ENCODE measurements at places on chromosomes 7 and 10.

DNA sequence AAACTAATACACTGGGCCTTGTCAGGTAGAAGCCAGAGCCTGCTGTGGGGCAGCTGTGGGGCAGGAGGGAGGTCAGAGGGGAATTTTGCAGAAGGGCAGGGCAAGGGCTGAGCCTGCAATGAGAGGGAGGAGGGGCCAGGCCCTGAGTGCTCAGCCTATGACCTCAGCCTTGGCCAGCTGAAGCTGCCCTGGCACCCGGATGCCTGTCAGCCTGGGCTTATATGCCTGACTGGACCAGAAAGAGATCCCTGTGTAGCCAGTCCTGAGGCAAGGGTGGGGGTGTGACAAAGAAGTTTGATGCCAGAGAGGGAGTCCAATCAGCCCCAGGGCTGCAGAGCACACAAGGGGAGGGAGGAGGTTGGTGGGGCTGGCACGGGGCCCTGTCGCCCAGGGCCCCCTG is 22.3 kb upstream of the PRRT4 start:
- DNase-seq, result no peak

GRCh38 chr7:149202831-149203231 is 7.5 kb downstream of the ZNF282 start:
- DNase-seq, result no peak

- no peak for DNase-seq
Observed at GRCh38 chr10:75226095-75226494, 9.7 kb downstream of the COMTD1 start.

- DNase-seq, result no peak
Observed at GRCh38 chr10:58741673-58742072, 229.0 kb downstream of the BICC1 start.

- DNase-seq, result no peak
Observed at GRCh38 chr10:36531621-36532020, 593.8 kb upstream of the ANKRD30A start.

DNA sequence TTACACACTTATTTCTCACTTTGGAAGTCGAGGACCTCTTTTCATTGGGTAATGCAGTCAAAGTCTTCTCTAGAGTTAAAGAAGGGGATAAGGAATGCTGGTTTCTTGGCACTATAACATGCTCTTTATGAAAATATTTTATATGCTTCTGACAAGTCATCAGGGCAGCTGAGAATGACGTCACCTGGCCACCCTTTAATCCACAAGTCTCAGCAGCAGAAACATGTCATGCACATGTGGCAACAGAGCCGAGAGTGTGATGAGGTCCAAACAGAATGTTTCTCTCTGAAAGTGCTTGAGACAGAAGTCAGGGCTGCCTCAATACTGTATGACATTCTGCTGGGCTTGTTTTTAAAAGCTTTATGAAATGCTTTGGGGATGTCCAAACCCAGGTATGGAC is 63.5 kb upstream of the C10orf90 start:
- DNase-seq, result no peak

DNA sequence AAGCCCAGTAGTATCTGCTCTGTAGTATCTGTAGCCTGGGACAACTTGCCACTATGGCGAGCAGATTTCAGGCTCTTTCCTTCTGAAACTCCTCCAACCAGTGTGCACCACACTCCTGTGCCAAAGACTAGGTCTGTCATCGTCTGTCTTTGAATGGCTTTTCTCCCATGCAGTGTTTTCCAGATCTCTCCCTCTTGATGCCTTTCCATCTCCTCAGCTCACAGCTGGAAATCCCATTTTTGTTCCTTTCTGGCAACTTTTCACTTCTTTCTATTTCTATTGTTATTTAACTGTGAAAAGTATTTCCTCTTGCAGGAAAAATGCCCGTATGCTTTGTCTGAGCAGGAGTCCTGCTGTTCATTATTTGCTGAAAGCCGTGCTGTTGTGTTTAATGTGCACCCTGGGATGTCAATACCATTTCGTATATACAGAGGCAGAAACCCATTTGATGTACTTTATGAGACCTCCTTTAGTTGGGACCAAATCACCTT is 373.7 kb downstream of the PHTF2 start:
- no peak for DNase-seq

GRCh38 chr7:1238931-1239802 is 6.5 kb downstream of the UNCX start:
- DNase-seq, result no peak

- no peak for DNase-seq
Observed at GRCh38 chr10:119383174-119383856, 159.2 kb downstream of the RGS10 start.

GRCh38 chr7:90007001-90007654 is 147.1 kb upstream of the STEAP1 start:
- DNase-seq, result no peak

DNA sequence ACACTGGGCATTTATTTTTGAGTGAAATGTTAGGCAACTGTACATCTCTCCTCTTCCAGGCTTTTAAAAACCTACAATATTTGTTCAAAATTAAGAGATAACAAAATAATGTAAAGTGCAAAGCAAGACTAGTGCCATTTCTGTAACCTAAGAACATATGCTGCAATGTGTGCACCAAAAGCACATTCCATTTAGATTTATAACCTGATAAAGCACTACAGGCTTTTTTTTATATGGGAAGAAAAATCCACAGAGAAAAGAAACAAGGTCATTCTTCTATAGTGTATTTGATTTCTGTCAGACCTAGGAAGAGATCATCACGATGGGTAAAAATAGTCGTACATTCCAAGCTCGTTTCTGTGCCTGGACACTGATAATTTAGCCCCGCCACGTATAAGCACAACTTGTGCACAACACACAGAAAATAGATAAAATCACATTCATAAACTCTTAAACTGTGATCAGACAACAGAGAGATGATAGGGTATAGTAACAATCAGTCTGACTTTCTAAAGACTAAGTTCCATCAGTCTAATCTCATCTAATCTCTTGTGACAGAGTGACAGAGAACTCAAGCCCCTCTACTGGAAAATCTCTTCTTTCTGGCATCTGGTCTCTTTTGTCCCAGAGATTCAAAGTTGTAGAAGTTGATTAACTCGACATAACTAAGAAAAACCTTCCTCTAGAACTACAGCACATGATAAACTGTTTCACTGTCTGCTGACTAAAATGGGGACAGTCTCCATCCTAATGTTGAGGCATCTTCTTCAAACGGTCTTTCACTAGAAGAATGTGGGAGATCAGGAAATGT is 6.7 kb downstream of the LAMB1 start:
- no peak for DNase-seq

GRCh38 chr10:124206616-124207015 is 113.2 kb upstream of the CHST15 start:
- DNase-seq, result no peak

DNA sequence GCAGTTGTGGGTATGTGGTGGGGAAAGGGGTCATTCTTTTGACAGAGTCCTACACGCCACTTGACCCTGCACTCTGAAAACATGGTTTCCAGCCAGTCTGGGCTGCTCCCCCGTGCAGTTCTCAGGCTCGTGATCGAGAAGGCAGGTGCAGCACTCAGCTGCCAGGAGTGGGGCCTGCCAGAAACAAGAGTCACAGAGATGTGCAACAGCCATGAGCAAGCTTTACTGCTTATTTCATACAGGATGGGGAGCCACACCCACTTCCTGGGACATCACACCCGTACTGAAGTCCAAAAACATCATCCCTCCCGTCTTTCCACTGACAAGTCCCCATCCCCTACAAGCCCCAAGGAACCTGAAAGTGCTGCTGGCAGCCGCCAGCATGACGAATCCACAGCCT is 9.3 kb downstream of the ATG9B start:
- peak; percentile 48 for DNase-seq

Measured in CD8-positive, alpha-beta memory T cell (primary cell).